ENCODE measurements at places on chromosomes 13 and 19. TPM values are rescaled to one million over a fixed set of nuclear protein-coding genes. Genes with fewer than 3 reads are reported as not detected.

Gene UPF1
- 40.4 TPM for total RNA-seq

Gene TMEM272
- 0.12 TPM for total RNA-seq

Gene PGLYRP2
- not detected for total RNA-seq

Gene HIPK4
- 0.53 TPM for total RNA-seq

Gene SHISA7
- total RNA-seq: not detected

Gene RASAL3
- not detected for total RNA-seq

Gene LMO7
- 335 TPM for total RNA-seq

Gene CCL25
- not detected for total RNA-seq

Gene MUC16
- not detected for total RNA-seq

Gene ZNF738
- 6.7 TPM for total RNA-seq

Gene ZNF442
- 2.6 TPM for total RNA-seq

Gene NLRP4
- total RNA-seq: not detected

Gene THSD8
- 3.6 TPM for total RNA-seq

Gene KL
- 0.05 TPM for total RNA-seq

Gene RAB3A
- 3.4 TPM for total RNA-seq

Gene ADAT3
- total RNA-seq: 3.2 TPM

Gene WDR62
- total RNA-seq: 6.0 TPM

Gene EXOC3L2
- 0.37 TPM for total RNA-seq

Gene NCAN
- not detected for total RNA-seq

Gene ERFL
- 0.44 TPM for total RNA-seq

Gene SIGLEC8
- total RNA-seq: not detected

Gene LGALS14
- total RNA-seq: not detected

Gene GAPDHS
- total RNA-seq: not detected

Gene BIVM
- total RNA-seq: 22.7 TPM

Gene ZBTB32
- total RNA-seq: not detected

Gene KPNA3
- 54.1 TPM for total RNA-seq

Gene FAAP24
- total RNA-seq: 5.4 TPM

Gene EBI3
- total RNA-seq: 2.6 TPM

Gene IGFL2
- 0.55 TPM for total RNA-seq

Gene ADAMTSL5
- 20.3 TPM for total RNA-seq

Gene PCDH9
- 10.1 TPM for total RNA-seq

Gene PDX1
- total RNA-seq: not detected

Gene NAPSA
- total RNA-seq: 0.27 TPM

Gene GARIN5B
- not detected for total RNA-seq

Gene WASF3
- total RNA-seq: 18.5 TPM

Gene KCTD12
- total RNA-seq: 33.8 TPM

Gene STARD13
- 41.0 TPM for total RNA-seq

Gene LILRA5
- total RNA-seq: not detected

Gene ICAM4
- total RNA-seq: 0.31 TPM

Gene GPR12
- not detected for total RNA-seq

Gene GARRE1
- total RNA-seq: 23.3 TPM

Gene PRODH2
- total RNA-seq: not detected

Gene HTR2A
- 0.37 TPM for total RNA-seq

Gene TYROBP
- total RNA-seq: not detected

Gene DCLK1
- 25.8 TPM for total RNA-seq

Gene CCNA1
- total RNA-seq: 0.27 TPM

Gene MZF1
- total RNA-seq: 22.3 TPM

Gene RNF113B
- total RNA-seq: not detected

Gene ZNF562
- 14.4 TPM for total RNA-seq

Gene NFKBIB
- 15.8 TPM for total RNA-seq

Gene PHF11
- total RNA-seq: 26.0 TPM
